ENCODE measurements at places on chromosomes 1 and 21. TPM values are rescaled to one million over a fixed set of nuclear protein-coding genes. Genes with fewer than 3 reads are reported as not detected.

Gene FOXO6
- not detected for total RNA-seq

Gene RORC
- 0.03 TPM for total RNA-seq

Gene WNT9A
- 1.3 TPM for total RNA-seq

Gene SHE
- 0.07 TPM for total RNA-seq

Gene TIPRL
- 26.4 TPM for total RNA-seq

Gene RGS18
- total RNA-seq = 0.07 TPM

Gene NBPF20
- 10.0 TPM for total RNA-seq

Gene SPRR2B
- not detected for total RNA-seq

Gene CDK11B
- total RNA-seq = 8.6 TPM

Gene TNFRSF14
- 19.3 TPM for total RNA-seq

Gene CRYAA
- total RNA-seq = not detected

Gene NTRK1
- 0.07 TPM for total RNA-seq

Gene OR6K3
- not detected for total RNA-seq

Gene ATP6V1G3
- total RNA-seq = not detected

Gene PTPRC
- total RNA-seq = 0.39 TPM

Gene CD58
- 16.7 TPM for total RNA-seq

Gene CYP4X1
- total RNA-seq = 1.2 TPM

Gene KLHDC9
- total RNA-seq = 0.98 TPM

Gene IPO13
- 24.6 TPM for total RNA-seq

Gene AMY1A
- total RNA-seq = not detected

Gene PLPP3
- total RNA-seq = 49.2 TPM

Gene TXNIP
- total RNA-seq = 356 TPM

Gene HORMAD1
- total RNA-seq = not detected

Gene GREM2
- 14.7 TPM for total RNA-seq

Gene PTTG1IP
- total RNA-seq = 282 TPM

Gene CCDC185
- total RNA-seq = not detected

Gene FCRL6
- not detected for total RNA-seq

Gene CYP4A22
- not detected for total RNA-seq

Gene ZFP69
- total RNA-seq = 2.1 TPM

Gene TOMM40L
- 10.5 TPM for total RNA-seq

Gene KIF2C
- 3.2 TPM for total RNA-seq

Gene SUSD4
- total RNA-seq = 0.17 TPM

Gene MYBPH
- total RNA-seq = not detected

Gene KCNK1
- 9.2 TPM for total RNA-seq

Gene RGS13
- not detected for total RNA-seq

Gene DTL
- 2.0 TPM for total RNA-seq

Gene NUP210L
- total RNA-seq = 0.07 TPM

Gene HCN3
- 0.91 TPM for total RNA-seq

Gene NR0B2
- total RNA-seq = not detected

Gene UTS2
- not detected for total RNA-seq

Gene SLAMF8
- total RNA-seq = not detected
